ENCODE measurements at places on chromosomes 6 and 20. TPM values are rescaled to one million over a fixed set of nuclear protein-coding genes. Genes with fewer than 3 reads are reported as not detected.

CARMIL1 gene
- 14.7 TPM for total RNA-seq

MAD2L1BP gene
- total RNA-seq, result 39.4 TPM

ARMC12 gene
- total RNA-seq, result 0.29 TPM

FILIP1 gene
- 0.21 TPM for total RNA-seq

POU5F1 gene
- total RNA-seq, result 0.68 TPM

ENPP5 gene
- 6.6 TPM for total RNA-seq

PERP gene
- 77.7 TPM for total RNA-seq

PROKR2 gene
- not detected for total RNA-seq

DNA sequence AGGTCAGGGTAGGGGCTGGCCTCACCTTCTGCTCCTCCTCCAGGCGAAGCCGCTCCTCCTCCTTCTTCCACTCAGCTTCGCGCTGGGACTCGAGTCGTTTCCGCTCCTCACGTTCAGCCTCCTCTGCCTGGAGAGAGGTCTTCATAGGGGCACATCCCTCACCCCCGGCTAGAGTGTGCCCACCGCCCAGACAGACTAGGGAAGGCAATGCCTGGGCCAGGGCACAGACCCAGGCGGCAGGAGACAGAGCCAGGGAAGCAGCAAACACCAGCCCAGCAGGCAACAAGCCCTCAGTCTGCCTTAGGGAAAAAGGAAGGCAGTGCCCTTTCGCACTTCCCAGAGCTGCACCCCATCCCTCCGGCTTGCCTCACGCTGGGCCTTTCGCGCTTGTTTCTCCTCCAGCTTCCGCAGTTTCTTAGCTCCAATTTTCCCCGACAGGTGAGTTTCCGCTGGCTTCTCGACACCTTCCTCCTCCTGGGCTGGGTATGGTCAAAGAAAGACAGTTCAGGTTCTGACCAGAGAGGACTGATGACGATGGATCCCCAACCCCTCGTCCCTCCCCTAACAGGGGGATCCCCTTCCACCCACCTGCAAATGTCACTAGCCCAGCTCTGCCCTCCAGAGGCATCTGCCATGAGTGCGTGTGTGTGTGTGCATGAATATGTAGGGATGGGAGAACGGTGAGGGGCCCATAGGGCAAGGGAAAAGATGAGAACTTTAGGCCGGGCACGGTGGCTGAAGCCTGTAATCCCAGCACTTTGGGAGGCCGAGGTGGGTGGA, 4.3 kb downstream of the DDRGK1 start:
- no peak for DNase-seq

- peak; percentile 49 for DNase-seq
Observed at GRCh38 chr6:109513571-109514071, 30.6 kb upstream of the ZBTB24 start.

- DNase-seq, result no peak
Observed at GRCh38 chr6:11606332-11606731, 68.8 kb downstream of the TMEM170B start.

- no peak for DNase-seq
Observed at GRCh38 chr6:142485256-142485655, 183.4 kb downstream of the ADGRG6 start.

GRCh38 chr6:1463751-1464426, 74.5 kb downstream of the FOXF2 start:
- no peak for DNase-seq

DNA sequence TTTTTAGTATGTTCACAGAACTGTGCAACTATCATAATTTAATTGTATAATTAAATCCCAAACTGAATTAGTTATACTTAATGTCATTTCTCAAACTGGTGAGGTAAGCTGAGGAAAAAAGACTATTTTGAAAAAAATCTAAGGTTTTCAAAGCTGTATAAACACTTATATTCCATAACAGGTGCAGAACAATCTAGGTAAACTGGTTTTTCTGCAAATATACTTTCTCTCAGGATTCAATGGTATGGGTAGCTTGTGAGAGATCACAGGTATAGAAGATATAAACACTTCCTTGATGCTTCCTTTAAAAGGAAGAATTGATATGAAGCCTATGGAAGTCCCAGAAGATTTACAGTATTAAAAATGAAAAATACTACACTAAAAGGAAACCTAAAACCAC, 33.7 kb downstream of the NOL7 start:
- no peak for DNase-seq

DNA sequence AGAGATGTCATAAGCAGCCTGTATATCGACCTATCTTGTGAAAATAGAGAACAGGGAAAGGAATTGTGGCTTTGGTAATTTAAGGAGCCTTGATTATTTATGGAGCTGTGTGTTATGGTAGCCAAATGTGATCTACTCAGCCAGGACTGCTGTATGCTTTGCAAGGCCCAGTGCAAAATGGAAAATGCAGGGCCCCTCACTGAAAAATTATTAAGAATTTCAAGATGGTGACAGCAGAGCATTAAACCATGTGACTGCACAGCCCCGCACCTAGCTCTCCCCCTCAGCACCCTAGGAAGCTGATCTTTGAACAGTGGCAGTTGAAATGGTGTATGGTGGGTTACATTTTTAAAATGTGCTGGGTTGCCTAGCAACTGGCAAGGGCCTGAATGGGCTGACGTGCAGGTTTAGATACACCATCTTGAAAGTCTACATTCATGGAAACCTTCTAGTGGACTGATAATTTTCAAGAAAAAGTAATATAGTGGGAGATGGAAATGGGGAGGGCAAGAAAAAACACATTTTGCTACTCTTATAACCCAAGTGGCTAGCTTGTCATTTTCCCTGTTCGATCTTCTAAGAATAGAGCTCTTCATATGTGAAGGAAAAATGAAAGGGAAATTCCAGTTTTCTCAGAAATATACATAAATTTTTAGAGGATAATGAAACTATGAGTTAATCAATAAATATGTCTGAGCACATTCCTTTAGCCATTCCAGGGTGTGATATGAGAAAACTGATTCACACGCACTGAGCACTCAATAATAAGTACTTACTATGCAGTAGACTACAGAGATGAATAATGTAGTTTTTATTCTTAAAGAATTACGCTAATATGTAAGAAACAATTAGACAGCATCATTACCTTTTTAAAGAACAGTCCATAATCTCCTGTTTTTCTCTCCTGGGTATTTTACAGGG, 208.0 kb downstream of the ARHGAP18 start:
- no peak for DNase-seq

- DNase-seq, result no peak
Observed at GRCh38 chr20:2557873-2558580, 21.7 kb downstream of the TMC2 start.

DNA sequence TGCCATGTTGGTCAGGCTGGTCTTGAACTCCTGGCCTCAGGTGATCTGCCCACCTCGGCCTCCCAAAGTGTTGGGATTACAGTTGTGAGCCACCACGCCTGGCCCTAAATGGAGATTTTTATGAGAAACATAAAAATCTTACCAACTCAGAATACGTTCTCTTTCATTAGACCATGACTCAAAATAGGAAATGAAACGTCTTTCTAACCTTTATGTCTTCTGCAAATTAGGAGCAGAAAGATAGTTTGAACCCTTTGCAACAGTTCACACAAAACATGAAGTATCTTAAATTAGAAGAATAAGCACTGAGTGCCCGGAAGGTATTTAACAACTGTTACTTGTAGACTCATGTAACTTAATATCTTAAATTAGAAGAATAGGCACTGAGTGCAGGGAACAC, 48.3 kb downstream of the AHI1 start:
- DNase-seq, result no peak

DNA sequence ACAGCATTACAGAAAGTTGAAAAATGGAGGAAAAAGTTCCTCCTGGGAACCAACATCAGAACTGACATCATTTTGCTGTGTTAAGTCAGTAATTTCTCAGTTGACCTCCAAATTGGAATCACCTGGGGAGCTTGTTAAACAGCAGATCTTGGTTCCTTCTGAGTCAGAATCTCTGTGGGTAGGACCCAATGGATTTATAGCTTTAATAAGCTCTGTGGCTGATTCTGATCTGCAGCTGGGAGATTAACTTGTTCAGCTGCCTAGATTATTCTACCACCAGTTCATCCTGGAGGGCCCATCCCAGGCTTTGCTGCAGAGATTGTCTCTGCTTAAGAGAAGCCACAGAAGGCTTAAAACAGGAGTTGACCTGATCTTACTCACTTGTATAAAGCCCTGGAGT, 90.7 kb upstream of the POPDC3 start:
- DNase-seq, result no peak

GRCh38 chr20:47540443-47541354, 39.0 kb downstream of the NCOA3 start:
- no peak for DNase-seq

DNA sequence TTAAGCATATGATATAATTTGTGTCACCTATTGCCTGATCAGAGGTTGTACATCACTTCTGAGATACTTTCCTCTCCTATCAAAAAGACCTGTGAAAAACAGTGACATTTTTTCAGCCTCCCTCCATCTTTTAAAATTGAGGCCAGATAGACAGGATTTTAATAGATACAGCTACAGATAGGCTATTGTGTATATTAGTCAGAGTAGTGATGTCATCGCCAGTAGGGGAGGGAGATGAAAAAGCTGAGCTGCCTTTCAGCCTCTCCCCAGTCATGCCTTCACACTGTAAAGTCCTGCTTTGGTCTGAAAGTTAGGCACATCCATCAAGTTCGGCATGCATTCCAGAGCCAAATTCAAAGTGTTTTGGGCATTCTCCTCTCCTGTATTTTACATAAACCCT, 7.9 kb upstream of the PABPC1L start:
- no peak for DNase-seq

- DNase-seq, result no peak
Observed at GRCh38 chr6:83192456-83192855, 609 bp downstream of the PGM3 start.
